ENCODE measurements at places on chromosomes 12 and 14. TPM values are rescaled to one million over a fixed set of nuclear protein-coding genes. Genes with fewer than 3 reads are reported as not detected.
A peak's percentile ranks its signal among the peaks of the same experiment; 100 is the strongest.

Gene BDKRB1
- total RNA-seq, result 1.0 TPM

Gene PAWR
- total RNA-seq, result 23.7 TPM

GRCh38 chr12:104477510-104478390 is 21.0 kb downstream of the CHST11 start:
- no peak for DNase-seq

Gene CPNE6
- total RNA-seq, result not detected

DNA sequence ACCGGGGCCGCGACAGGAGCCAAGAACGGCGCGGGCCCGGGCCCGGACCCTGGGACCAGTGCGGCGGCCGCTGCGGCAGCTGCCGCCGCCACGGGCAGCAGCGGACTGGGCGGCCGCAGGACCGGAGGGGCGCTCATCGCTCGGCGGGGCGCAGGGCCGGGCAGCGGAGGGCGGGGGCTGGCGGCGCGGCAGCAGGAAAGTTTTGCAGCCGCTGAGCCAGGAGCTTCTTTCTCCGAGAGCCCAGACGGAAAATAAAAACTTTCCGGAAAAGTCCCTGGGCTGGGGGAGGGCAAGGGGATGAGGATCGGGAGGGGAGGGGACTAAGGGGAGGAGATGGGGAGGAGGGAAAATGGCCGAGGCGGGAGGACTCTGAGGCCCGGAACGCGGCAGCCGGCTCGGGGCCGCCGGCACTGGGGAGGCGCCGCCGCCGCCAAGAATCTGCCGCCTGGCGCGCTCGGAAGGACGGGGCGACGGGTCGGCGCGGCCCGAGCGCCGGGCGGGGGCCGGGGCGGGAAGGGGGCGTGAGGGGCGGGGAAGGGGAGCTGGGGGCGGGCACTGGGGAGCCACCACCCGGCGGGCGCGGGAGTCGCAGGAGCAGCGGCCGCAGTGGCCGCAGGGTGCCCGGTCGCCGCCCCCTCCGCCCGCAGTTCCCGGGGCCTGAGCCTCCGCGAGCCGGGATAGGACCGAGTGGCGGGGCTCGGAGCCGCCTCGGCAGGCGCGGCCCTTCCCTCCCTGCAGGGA is at the start of gene PRKD1:
PRKD1 (minus strand) TSS at position 472 of the 741 bp plus-strand sequence.
- peak; percentile 73 for DNase-seq
